ENCODE measurements at places on chromosomes 12 and 14.

GRCh38 chr12:122123051-122123760 lies 44.6 kb downstream of the MLXIP start:
- peak; percentile 36 for DNase-seq

DNA sequence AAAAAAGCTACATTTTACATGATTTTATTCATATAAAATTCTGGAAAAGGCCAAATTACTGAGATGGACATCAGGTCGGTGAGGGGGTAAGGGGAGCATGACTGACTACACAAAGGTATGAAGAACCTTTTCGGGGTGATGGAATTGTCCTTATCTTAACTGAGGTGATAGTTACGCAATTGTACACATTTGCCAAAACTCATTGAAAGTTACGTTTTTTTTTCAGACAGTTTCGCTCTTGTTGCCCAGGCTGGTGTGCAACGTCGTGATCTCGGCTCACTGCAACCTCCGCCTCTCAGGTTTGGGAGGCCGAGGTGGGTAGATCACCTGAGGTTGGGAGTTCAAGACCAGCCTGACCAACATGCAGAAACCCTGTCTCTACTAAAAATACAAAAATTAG lies 29.4 kb upstream of the PLEKHG3 start:
- no peak for DNase-seq

GRCh38 chr12:87368259-87368658 lies 660.9 kb downstream of the C12orf50 start:
- DNase-seq = no peak

- no peak for DNase-seq
Observed at GRCh38 chr14:82779301-82779700, 1245.6 kb upstream of the SEL1L start.

- DNase-seq = no peak
Observed at GRCh38 chr12:64716839-64717455, 42.3 kb downstream of the GNS start.

GRCh38 chr14:50308363-50308915 lies 3.6 kb downstream of the L2HGDH start:
- DNase-seq = peak; percentile 23

DNA sequence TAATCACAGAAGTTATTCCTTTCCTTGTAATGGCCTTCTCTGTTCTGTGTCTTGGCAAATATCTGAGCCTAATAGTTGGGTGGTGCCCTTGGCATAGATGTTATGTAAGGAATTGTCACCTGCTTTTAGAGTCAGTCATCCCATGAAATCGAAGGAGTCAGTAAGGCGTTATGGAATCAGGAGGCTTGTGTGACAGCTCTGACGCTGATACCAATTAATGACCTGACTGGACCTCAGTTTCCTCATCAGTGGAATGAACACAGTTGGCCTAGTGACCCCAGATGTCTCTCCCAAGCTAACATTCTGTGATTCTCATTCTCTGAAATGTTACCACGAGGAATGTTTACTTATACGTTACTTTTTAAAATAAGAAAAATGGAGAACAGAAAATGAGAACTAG lies 32.1 kb downstream of the TXNRD1 start:
- no peak for DNase-seq

DNA sequence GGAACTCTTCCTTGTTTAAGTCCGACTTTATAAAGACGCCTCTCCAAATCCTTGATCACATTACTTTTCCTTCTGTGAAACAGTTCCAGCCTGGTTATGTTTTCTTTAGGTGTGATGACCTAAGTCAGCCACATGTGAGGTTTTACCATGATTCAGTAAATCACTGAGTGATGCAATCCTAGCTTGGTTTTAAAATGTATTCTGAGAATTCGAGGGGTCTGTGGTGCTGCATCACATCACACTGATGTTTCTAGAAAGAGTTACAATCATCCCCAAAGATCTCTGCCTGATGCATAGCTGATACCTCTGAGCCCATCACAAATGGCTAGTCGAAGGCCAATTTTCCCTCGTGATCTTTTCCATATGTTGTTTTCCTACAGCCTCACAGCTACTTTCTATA lies 152.7 kb downstream of the ANO2 start:
- no peak for DNase-seq

DNA sequence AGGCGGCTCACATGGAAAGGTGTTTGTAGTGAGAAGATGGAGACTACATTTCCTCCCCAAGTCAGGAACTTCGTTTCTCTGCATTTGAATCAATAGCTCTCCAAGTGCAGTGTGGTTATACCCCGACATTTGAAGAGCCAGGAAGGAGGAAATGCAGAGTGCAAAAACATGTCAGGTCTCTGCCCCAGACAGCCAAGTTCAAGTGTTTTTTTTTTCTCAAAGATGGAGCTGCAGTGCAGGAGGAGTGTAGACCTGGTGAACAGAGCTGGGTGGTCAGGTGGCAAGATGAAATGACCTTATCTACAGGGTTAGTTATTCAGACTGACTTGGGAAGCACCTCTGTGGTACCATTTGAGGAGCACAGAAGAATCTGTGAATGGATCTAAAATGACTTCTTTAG lies 21.3 kb downstream of the MLXIP start:
- DNase-seq = no peak

- no peak for DNase-seq
Observed at GRCh38 chr12:51702587-51702986, 111.6 kb downstream of the SCN8A start.

- DNase-seq = no peak
Observed at GRCh38 chr14:77906446-77906845, 106.5 kb downstream of the ADCK1 start.

DNA sequence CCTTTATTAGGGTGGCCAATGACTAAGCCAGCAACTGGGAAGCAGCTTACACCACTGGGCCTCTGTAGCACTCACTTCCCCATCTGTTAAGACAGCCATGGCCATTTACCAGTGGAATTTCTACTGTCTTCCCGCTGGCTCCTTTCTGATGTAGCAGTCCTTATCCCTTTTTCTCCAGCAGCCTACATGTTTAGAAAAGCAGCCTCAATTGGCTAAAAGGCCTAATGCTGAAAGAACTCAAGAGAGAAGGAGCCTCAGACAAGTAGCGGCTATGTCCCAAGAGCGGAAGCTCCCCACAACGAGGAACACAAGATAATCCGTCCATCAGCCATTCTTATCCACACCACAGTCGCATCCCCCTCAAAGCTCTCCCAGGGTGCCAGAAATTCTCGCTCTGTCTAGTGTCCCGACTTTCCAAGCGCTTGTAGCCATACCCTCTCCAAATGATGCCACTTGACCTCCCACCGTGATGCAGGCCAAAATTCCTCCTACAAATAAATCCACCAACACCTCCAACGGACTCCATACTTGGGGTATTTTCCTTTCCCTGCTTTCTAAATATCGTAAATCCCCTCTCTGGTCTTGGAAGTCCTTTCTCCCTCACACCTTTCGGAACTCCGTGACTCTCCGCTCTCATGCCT lies 624 bp downstream of the M6PR start:
- DNase-seq = peak; percentile 4

DNA sequence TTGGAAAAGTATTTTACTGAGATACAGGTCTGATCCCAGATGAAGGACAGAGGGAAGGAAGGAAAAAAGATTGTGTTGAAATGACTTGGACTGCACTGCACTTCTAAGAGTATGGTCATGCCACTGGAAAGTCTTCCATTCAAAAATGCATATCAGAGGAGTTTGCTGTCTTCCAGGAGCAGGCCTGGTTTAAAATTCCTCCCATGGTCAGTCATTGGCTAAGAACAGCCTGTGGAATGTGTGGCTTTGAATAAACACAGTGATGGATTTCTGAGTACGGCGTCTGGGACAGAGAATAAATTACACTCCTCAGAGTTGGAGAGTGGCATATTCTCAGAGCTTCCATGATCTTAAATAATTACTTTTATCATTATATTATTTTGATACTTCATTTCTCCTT lies 245.8 kb upstream of the PDZRN4 start:
- peak; percentile 38 for DNase-seq

DNA sequence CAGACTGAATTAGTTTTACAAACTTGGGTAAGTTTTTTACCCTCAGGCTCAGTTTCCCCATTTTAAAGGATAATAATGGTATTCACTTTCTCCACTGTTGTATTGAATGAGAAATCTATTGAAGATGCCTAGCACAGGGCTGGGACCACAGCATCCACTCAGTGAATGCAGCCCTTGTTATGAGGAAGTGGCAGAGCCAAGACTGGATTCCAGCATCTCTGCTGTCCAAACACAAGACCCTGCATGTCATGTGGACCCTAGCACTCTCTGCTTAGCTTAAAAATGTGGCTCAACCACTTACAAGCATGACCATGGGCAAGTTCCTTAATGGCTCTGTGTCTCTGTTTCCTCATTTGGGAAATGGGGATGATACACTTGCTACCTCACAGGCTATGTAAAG lies 24.1 kb upstream of the TRIM9 start:
- no peak for DNase-seq

DNA sequence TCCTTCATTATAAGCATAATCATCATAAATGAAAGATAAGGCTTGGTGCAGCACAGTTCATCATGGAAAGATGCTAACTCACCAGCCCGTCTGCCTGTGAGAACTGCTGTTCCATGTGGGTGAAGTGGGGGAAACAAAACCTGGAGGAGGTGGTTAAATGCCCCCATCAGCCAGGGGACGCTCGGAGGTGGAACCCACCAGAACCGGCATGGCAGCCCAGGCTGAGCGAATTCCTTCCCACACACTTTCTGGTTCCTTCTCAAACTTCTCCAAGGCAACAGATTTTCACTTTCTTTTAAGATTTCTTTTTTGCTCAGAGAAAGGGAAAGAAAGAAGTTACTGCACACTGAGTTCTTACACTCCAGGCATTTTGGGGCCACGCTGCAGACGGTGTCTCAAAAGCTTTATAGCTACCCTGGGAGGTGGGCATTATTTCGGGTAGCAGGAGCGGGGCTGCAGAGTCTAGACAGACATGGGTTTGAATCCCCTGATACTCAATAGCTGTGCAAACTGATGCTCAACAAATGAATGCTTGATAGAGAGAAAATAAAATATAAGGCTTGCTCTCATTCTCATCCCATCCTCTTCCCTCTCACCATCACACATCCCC lies 190.7 kb downstream of the BCL11B start:
- no peak for DNase-seq

DNA sequence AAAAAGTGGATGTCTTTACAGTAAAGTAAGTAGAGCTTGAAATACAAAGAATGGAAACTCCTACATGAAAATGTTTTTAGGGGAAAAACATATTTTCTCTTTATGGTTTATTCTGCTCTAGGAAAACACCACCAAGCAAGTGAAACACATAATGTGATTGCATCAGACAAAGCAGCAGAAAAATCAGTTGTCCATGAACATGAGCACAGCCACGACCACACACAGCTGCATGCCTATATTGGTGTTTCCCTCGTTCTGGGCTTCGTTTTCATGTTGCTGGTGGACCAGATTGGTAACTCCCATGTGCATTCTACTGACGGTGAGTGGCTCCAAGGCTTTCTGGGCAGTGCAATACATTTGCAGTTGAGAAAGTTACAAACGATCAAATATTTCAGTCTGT lies 42.6 kb upstream of the PLEKHD1 start:
- DNase-seq = no peak

GRCh38 chr14:94897082-94897481 lies 127.2 kb upstream of the GSC start:
- no peak for DNase-seq

- no peak for DNase-seq
Observed at GRCh38 chr12:9881988-9882387, 699 bp downstream of the KLRF2 start.

DNA sequence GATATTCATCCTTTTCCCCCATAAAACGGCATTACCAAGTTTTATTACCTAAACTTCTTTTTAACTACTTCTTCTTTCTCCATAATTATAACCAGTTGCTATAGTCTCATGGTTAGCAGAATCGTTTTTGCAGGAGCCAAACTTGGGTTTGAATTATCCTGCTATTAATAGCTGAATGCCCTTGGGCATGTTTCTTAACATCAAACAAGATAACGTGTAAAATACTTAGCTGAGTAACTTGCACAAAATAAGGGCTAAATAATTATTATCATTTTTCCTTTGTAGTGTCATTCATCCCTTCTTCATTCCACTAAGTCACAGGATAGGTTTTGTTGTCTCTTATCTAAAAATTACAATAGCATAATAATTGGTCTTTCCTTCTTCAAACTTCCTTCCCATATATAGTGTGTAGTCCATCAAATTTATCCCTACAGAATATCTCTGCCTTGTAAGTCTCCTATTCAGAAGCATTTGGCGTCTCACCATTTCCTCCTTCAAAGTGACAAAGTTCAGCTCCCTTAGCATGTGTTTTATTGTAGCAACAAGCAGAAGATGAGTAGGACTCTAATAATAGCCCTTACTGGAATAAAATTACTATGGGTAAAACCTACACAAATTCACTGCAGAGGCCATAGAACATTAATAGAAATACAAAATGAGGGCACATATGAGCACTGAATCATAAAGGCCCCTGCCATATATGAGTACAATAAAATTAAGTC lies 63.8 kb downstream of the FAR2 start:
- DNase-seq = no peak

DNA sequence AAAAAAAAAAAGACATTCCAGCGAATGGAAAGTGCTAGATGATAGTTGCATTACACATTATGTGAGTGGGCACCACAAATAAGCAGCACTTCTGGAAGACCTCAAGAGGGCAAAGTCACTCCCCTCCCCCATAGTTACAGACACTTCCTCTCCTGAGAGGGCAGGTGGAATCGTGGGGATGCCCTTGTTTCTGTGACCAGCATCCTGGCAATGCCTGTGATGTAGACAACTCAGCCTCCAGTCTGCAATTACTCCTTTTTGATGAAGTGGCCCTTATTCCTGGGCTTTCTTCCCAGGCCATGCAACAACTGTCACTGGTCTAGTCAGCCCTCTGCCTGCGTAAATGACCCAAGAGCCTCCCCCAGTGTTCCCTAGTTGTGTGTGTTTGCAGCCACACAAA lies 104.8 kb downstream of the VRK1 start:
- no peak for DNase-seq

GRCh38 chr14:96267336-96267735 lies 11.3 kb downstream of the BDKRB1 start:
- peak; percentile 62 for DNase-seq

DNA sequence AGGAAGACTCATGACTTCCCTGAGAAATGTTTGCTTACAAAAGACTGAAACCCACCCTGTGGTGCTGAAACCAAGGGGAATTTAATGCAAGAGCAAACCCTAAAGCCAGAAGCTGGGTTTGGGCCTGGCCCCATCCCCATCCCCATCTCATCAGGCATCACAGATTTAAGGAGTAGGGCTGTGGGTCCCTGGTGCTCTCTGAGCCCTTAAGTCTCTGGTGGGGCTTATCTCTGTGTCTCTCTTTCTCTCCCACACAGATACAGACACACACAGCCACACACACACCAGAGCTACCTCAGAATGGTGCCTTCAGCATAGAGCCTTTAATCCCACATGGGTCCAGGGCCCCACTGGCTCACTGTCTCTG lies 237.1 kb downstream of the SLC41A2 start:
- no peak for DNase-seq

GRCh38 chr12:104416136-104416535 lies 40.6 kb upstream of the CHST11 start:
- DNase-seq = no peak

DNA sequence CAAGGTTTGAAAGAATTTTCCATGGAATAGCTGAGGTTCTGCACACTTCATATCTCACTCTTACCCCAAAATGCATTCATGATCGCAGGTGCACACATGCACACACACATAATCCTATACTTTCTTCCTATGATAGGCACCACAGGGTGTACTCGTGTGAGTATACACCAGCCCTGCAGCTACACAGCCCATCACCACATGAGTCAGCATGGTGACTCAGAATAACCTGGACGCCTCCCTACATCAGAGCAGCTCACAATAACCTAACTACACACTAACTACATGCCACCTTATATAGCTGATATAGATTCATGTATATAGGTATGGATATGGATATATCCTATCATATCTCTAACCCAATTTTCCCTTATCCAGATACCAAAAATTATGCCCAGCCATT lies 850.2 kb upstream of the TMEM132C start:
- no peak for DNase-seq

Measured in NCI-H226 (cell line).